ENCODE measurements at places on chromosomes 16 and 17.
A peak's percentile ranks its signal among the peaks of the same experiment; 100 is the strongest.

GRCh38 chr17:3557768-3558583, at the start of gene TRPV3:
Gene TRPV3 (minus strand): TSS chr17:3557812. CDS start chr17:3554850, 2,962 bp downstream.
- peak; percentile 79 for DNase-seq

GRCh38 chr17:44623070-44623725, 33.1 kb upstream of the MEIOC start:
- DNase-seq = no peak

DNA sequence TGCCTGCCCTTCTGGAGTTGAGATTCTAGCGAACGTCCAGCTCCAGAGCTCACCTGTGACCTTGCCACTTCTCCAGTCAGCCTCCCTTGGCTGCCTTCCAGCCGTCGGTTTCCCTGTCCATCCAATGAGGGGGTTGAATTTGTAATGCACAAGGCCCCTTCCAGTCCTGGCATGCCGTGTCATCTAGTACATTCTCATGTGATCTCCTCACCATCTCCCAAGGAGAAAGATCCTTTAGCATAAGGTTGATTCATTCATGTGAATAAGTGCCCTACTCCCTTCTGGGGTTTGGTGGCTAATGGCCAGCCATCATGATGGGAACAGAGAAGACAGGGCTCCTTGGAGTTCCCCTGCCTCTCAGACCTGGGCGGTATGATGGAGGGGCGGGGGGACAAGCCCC, 18.9 kb upstream of the ABCC3 start:
- no peak for DNase-seq

DNA sequence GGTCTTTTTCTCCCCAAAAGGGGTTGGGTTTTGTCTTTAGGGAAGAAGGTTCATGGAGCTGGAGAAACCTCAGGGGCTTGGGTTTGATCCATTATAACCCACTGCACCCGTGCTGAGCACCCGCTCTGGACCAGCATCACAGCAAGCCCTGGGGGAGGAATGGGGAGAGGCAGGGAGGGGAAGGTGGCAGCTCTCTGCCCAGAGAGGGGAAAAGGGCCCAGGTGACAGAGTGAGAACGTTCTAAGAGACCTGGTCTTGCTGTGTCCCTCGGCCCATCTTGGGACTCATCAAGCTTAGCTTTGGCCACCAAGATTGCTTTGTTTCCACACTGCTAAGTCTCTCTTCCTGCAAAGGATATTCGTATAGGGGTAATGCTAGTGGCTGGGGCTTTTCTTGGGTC, 38.2 kb upstream of the TAC4 start:
- no peak for DNase-seq

DNA sequence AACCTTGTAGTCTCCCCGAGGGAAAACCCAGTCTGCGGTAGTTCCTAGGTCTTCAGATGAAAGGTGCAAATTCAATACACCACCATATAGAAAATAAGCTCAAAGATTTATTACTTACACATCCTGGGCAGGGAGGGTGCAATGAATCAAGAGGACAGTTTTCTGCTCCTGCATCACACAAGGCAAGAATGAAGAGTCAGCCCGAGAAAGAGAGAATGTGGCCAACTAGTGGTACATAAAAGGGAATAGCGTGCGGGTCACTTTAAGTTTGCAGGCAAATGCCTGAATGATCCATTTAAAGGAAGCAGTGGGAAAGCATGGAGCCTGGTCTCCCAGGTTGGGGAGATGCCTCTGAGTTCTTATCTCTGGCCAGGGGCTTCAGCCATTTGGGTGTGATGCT, 403.4 kb downstream of the GRIN2A start:
- no peak for DNase-seq

GRCh38 chr17:28716740-28717577, 709 bp downstream of the RAB34 start:
- DNase-seq = peak; percentile 78

GRCh38 chr16:12496866-12497265, 306.8 kb downstream of the CPPED1 start:
- DNase-seq = no peak

- DNase-seq = no peak
Measured at GRCh38 chr17:55320594-55321426, 56.0 kb downstream of the HLF start.

DNA sequence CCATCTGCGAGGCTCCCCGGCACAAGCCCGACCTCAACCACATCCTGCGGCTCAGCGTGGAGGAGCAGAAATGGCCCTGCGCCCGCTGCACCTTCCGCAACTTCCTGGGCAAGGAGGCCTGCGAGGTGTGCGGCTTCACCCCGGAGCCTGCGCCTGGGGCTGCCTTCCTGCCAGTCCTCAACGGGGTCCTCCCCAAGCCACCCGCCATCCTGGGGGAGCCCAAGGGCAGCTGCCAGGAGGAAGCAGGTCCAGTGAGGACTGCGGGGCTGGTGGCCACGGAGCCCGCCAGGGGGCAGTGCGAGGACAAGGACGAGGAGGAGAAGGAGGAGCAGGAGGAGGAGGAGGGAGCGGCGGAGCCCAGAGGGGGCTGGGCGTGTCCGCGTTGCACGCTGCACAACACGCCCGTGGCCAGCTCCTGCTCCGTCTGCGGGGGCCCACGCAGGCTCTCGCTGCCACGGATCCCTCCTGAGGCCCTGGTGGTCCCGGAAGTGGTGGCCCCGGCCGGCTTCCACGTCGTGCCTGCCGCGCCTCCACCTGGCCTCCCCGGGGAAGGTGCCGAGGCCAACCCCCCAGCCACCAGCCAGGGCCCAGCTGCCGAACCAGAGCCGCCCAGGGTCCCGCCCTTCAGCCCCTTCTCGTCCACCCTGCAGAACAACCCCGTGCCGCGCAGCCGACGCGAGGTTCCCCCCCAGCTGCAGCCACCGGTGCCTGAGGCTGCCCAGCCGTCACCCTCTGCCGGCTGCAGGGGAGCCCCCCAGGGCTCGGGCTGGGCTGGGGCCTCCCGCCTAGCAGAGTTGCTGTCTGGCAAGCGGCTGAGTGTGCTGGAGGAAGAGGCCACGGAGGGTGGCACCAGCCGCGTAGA, 13.1 kb upstream of the PRR35 start:
- no peak for DNase-seq

DNA sequence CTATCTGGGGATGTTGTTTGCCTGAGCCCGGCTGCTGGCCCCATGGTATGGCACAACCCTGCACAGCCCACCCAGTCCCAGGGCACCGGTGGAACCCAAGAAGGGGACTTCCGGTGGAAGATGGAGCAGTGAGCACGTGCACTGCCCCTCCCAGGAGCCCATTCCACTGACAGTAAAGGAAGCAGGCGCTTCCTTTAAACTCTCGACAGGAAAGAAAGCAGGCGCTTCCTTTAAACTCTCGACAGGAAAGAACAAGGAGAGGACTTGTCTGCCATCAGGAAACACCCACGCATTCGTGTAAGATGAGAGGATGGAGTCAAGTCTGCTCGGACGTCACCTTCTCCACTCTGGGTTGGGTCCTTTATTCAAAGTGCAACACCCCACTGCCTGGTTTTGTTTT, 53.7 kb downstream of the IL21R start:
- no peak for DNase-seq

DNA sequence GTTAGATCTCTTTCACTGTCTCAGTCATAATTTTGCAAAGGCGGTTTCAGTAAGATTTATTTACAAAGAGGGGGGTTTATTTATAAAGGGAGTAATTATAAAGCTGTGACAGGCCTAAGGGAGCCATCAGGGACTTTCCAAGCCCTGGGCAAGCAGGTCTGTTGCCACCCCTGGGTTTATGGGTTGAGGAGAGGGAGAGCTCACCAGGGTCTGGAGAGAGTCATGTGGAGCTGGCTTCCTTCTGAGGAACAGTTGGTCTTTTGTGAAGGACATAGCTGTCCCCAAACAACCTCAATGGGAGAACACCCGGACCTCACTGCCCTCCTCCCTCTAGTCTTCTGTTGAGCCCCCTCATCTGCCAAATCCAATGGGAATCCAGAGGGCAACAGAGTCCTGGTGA, 9.8 kb downstream of the ITGAM start:
- DNase-seq = no peak

- DNase-seq = peak; percentile 44
Measured at GRCh38 chr17:50101346-50102163, 6.4 kb downstream of the PDK2 start.

DNA sequence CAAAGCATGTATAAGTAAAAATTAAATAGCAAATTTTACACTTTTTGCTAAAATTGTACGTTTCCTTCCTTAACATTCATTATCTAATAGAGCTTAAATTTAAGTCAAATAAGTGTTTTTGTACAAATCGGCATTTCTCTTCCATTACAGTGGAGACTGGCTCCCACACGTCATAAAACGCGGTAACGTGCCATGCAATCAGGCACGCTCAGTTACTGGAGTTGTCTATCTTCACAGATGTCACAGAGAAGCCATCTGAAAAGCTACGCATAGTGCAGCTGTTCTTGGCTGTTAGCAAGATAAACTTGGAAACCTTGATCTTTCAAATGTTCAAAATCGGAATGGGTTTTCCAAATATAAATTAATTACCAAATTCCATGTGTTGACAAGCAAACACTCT, 165.3 kb downstream of the STX8 start:
- peak; percentile 35 for DNase-seq

- peak; percentile 83 for DNase-seq
Measured at GRCh38 chr16:30953511-30954124, 3.9 kb upstream of the SETD1A start.

DNA sequence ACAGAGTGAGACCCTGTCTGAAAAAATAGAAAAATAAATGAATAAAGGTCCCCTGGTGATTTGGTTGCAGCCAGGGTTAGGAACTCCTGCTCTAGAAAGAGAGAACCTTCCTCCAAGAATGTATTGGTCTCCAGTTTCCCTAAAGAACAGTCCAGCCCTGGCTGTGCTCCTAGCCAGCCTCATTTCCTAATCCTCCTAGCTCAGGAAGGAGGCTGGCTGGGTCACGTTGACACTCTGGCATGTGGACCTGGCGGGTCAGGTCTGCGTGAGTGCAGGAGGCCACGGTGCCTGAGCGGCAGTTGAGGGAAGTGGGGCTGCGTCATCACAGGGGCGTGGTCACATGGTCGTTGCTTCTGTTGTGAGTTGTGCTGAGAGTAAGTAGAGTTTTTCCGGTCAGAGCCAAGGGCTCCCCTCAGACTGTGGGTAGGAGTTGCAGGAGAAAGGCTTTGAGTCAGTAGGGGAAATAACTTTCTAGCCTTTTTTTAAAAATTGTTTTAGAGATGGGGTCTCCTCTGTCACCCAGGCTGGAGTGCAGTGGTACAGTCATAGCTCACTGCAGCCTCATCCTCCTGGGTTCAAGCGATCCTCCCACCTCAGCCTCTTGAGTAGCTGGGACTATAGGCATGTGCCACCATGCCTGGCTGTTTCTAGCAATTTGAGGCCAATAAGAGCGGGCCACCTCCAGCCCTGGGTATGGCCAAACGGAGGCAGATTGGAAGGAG, 194.0 kb upstream of the CIBAR2 start:
- DNase-seq = no peak

DNA sequence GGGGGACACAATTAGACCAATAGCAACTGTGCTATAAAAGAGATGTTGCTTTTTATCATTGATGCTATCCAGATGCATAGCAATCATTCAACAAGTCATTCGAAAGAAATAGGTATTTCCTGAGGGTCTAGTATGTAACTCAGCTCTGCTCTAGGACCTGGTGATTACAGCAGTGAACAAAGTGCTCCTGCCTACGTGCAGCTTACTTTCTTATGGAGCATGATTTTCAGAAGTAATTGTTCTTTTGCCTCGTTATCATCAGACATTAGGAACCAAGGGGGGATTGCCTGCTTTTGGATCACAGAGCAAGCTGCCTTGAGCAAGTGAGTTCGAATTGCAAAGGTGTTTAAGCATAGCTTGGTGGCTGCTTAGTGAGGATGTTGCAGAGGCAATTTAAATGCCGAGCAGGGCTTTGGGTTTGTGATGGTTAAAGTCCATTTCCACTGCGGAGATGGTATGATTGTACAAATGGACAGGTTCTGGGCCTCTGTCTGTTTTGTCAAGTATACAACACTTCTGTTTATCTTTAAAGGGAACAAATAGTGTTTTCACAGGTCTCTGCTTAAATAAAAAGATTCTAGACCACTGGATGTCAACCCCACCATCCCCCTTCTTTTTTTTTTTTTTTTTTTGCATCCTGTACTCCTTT, 41.5 kb downstream of the WWOX start:
- DNase-seq = no peak

GRCh38 chr17:81410852-81411251, 15.6 kb downstream of the BAHCC1 start:
- no peak for DNase-seq

Measured in SJCRH30 (cell line).